Suppressor macrophage treated with lipopolysaccharide for 1 hour (primary cell): ENCODE measurements at places on chromosomes 1 and 21.

- DNase-seq: peak; percentile 85
Measured at GRCh38 chr1:39657923-39658485, 13.9 kb downstream of the NT5C1A start.

- no peak for DNase-seq
Measured at GRCh38 chr1:68340951-68341350, 108.6 kb upstream of the WLS start.

GRCh38 chr1:100622037-100622436, 84.1 kb downstream of the GPR88 start:
- DNase-seq: peak; percentile 80

GRCh38 chr1:36247538-36247937, 23.3 kb downstream of the THRAP3 start:
- no peak for DNase-seq

GRCh38 chr1:64748222-64748621, 3.3 kb downstream of the RAVER2 start:
- no peak for DNase-seq

DNA sequence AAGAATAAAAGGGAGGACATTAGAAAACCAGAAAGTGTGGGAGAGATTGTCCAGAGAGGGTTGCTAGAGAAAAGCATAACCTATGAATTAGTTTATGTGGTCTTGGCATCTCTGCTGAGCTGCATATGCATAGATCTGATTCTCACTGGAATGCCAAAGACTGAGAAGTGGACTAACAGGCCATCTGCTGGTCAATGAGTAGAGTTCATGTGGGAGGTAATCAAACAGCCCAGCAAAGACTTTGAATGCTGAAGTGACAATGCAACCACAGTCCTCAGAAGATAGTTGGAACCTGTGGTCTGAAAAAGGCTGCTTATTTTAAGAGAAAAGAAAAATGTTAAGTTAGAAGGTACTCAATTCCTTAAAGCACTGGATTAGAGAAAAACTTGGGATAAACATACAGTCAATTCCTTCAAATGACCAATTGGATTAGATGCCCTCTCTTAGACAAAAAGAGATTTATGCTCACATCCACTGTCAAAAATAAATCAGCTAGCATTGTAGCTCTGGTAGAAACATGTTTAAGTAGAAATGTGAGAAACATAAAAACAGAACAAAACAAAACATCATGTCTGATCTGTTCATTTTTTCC, 382.8 kb downstream of the AMY1C start:
- DNase-seq: no peak

DNA sequence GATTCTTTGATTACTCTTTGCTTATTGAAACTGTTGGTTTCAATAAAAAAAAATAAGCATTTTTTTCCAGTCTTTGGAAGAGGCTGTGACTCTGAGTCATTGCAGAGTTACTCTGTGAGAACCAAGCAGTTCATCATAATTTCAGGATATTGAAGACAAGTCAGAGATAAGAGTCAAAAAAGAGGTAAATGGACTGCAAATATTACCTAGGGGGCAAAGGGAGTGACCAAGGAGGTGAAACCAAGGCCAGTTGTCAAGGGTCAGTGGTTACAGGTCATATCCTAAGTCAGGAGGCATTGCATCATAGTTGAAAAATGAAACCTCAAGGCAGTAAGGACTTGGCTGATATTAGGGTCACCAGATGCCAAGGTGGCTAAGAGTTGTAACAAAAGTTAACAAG, 597.1 kb upstream of the USP24 start:
- no peak for DNase-seq

DNA sequence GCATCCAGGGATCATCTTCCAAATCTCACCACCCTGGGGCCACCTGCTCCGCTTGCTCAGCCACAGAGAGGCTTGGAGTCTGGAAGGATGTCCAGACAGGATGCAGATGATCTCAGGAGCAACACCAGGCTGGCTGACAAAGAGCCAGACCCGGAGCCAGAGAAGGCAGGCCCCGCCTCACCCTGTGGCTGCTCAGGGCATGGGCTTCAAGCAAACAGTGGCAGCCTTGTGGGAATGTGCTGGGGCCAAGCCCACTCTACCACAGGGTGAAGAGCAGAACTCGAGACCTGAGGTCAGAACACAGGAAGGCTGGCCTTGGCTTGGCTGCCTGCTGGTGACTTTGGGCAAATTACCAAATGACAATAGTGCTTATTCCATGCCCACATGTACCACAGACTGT, 45.5 kb downstream of the MRPL37 start:
- no peak for DNase-seq

DNA sequence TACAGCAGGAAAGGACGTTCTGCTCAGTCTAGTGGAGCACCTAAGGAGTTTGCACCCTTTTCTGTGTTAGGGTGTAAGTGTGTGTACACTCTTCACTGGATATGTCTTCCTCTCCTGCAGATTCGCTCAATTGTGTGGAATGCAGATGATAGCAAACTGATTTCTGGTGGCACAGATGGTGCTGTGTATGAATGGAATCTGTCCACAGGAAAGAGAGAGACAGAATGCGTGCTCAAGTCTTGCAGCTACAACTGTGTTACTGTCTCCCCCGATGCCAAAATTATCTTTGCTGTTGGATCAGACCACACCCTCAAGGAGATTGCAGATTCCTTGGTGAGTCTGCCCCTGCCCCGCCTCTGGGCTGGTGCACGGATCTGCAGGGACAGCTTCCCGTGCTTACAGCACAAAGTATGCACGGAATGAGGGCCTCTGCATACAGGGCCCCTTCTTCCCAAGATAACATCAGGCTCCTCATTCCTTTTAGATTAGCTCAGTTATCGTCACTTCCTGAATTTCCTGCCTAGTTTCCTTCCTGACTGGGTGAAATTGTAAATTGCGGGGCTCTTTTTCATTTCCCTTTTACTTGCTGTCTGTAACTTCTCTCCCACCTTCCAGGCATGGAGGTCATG, 34.6 kb downstream of the CFAP57 start:
- DNase-seq: peak; percentile 24

DNA sequence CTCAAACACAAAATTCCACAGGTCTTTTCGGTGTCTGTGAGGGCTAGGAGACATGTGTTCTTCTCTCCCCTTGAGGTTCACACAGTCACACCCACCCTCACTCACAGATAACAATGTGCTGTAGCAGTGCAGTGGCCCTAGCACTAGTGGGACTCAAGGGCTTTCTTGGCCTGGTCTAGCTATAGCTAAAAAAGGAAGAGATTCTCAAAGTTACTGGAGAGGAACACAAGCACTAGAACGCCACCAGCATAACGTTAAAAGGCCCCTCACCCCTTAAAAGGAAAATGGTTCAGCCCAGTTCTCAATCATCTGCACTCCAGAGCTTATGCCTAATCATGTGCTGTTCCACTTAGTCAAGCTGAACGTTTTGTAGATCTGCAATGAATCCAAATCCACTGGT, 39.5 kb downstream of the RGS8 start:
- DNase-seq: no peak

DNA sequence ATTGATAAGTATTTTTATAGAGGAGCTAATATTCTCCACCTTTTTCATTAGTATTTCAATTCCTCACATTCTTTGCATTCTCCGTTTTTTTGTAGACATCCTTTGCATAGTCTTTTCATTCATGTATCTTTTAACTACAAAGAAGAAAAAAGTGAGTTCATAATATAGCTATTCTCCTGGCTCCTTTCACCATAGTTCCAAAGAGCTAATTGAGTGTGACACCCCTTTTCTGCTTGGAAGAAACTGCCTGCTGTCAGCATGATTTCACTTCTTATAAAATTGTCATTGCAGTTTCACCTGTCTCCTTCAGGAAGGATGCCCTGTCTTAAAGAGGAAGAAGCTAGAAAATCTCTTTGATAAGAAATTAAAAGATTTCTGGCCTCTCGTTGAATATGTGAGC, 991.1 kb downstream of the KCNT2 start:
- DNase-seq: no peak

DNA sequence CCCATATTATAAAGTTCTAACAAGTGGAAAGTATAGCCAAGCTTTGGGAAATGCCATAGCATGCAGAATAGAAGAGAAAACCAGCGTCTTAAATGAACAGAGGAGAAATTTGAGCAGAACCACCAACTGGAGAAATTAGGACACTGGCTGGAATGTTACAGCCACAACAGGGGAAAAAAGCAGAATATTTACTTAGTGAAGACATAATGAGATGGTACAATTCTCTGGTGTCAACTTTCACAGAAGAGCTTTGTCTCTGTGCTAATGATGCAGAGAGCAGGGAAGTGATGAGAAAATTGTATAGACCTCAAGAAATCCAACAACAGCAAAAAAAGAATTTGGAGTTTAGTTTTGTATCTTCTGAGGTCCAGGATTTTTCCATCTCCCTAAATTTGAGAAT, 249.7 kb downstream of the KIF26B start:
- no peak for DNase-seq

DNA sequence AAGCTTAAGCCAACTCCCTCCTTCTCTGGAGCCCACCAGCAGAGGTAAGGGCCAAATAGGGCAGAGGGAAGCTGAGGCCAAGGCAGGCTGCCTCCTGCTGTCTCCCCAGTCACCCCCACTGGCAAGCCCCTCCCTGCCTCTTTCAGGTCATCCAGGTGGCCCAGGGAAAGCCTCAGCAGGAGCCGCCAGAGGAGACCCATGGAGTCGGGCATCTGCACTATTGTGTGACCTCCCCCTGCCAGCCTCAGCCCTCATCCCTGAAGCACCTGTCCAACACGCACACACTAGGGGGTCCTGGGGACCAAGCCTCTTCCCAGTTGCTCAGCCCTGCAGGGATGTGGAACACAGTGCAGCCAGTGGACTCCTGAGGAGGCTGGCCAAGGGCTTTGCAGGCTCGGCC, 5.3 kb upstream of the NAXE start:
- DNase-seq: no peak

DNA sequence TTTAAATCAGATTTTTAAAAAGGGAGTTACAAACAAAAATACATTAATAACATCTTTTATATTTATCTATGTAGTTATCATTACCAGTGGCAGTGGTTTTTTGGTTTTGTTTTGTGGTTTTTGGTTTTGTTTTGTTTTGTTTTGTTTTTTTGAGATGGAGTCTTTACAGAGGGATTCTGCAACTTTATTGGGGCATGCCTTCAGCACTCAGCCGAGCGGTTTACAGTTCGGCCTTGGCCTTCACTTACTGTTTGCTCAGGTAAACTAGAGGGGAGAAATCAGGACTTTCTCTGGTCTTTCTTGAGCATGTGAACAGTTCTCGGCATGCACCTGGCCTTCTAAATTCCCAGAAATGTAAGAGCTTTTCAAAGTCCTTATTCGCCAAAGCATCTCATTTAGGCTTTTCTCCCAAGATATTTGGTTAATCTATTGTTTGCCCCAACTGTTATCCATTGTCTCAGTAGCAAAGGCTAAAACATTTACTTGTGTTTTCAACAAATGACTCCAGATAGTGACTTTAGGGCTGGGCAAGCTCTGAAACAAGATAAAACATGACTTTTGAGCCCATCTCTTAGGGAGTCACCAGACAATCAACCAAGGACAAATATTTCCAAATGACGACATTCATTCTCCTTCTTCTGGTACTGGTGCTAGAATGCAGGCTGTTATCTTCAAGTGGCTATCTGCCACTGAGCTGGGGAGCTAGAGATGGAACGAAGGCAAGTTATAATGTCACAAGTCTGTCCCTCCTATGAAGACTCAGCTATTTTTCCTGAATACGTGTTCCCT, 48.4 kb upstream of the ADORA3 start:
- DNase-seq: no peak

DNA sequence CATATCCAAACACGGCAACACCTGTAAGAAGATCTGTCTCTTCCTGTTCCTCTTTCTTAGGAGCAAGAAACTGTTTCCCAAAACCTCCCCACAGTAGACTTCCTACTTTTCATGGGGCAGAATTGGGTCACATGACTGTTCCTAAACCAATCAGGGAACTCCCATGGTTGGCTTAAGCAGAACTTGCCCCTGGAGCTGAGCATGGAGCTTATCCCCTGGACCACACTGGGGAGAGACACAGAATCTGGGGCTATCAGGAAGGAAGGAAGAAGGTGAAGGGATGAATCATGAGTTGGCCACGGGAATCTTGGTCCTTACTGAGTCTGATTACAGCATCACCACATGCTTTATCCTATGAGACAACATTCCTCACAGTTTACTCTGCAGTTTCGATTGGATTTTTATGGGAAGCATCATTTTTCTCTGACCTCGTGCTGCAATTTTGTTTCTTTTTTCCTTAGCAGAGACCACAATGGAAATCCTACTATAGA, 81.8 kb downstream of the CDC7 start:
- peak; percentile 26 for DNase-seq

DNA sequence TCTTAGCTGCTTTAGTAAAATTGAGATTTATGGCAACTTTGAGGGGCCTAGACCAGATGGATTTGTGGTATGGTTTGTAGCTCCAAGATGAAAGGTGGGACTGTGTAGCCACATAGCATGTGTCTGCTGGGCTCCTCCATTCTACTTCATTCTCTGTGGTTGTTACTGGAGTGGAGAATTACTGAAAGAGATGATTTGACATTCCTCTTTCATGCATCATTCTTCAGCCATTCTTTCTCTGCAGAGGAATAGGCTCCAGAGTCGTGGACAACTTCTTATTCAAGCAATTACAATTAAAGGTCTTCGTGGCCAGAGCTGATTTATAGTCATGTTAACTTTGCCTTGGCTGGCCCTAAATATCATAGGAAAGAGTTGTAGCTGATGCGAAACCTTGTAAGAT, 328.9 kb downstream of the PAPPA2 start:
- no peak for DNase-seq

- no peak for DNase-seq
Measured at GRCh38 chr21:41481191-41481590, 26.8 kb downstream of the TMPRSS2 start.

GRCh38 chr1:234769986-234770795, 160.2 kb upstream of the IRF2BP2 start:
- DNase-seq: no peak

DNA sequence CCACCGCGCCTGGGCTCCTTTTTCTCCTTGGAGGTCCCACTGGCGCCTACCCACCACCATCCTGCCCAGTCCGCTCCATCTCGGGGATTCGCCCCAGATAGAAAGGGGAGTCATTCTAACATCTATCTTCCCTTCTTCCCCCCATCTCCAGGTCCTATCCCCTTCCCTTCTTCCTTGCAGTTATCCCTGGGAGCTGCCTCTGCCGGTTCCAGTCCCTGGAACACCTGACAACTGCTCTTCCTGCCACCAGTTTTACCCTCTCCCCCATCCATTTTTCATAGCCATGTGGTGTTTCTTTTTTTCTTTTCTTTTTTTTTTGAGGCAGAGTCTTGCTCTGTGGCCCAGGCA, 12.0 kb upstream of the COL16A1 start:
- DNase-seq: no peak
